ENCODE measurements at places on chromosomes 4 and X.

DNA sequence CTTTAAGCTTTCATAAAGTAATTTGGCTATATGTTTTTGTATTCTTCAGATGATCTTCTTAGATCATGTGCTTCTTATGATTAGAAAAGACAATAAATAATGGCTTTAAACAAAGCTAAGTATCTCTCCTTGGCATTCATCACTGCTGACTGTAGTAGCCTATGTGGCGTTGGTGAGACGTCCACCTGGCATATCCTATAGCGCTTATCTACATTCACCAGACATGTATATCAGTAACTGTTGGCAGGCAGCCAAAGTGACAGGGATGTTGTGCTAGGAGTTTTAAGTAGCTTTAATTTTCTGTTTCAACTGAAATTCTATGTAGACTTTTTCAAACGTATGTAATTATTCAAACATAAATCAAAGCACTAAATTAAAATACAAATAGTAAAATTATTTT, 276.4 kb downstream of the IL15 start:
- DNase-seq = no peak

DNA sequence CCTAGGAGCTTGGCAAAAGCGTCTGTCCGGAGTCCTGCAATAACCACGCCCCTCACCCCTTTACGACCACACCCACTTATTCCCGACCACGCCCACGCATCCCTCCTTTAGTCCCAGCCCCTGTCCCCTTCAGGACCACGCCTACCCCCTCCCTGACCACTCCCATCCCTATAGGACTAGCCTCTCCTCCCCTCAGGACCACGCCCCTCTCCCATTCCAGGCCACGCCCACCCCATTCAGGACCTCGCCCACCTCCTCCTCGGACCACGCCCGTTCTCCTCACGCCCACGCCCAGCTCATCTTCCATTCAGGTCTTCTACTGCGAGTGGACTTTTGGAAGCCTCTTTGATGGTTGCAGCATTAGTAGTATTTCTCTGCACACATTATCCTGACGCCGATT, 131.2 kb upstream of the STX18 start:
- DNase-seq = no peak

DNA sequence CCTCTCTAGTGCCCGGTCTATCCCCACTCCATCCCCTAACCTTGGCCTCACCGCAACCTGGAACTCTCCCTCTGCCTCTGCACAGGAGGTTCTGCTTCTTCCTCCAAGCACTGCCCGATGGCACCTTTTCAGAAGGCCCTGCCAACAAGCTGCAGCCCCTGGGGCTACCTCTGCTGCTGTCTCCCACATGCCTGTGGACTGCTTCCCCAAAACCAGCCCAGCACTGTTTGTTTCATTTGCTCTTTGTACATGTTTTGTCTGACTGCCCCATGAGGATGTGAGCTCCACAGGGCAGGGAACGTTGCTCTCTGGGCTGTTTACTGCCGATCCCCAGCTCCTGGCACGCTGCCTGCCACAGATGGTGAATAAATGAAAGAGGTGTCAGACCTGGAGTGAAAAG, 85.4 kb downstream of the INTS6L start:
- no peak for DNase-seq

- DNase-seq = no peak
Measured at GRCh38 chr4:38670109-38670901, 6.3 kb downstream of the KLF3 start.

DNA sequence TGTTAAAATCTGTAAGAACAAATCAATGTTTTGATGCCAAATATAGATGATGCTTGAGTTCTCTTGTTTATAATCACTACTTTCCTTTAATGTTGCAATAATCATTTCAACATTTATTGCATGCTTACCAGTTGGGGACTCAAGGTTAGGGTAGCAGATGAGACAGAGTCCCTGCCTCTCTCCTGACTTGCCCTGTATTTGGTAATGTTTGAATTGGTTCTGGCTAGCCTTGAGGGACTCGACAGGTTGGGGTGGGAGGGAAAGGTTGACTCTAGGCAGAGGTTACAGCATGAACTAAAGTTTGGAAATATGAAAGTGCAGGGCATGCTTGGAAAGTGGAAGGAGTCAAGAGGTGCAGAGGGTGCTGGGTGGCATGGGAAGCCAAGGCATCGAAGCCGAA, 2.0 kb downstream of the SEC24B start:
- DNase-seq = no peak

DNA sequence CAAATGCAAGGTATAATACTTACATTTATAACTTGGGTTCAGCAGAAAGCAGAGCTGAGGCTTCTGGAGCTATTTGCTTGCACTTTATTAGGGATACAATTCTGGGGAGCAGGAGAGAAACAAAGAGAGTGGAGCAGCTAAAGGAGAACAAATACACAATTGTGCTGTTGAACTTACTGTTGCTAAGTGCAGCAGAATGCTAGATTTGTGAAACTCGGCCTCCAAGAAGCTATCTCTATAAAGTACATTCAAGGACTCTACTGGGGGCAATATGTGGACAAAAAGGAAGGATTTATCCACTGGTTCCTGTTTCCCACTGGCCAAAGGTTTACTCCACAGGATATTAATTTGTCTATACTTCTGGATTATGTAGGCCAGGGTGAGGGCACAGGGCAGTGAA, 86.8 kb downstream of the PPP1R2C start:
- no peak for DNase-seq

DNA sequence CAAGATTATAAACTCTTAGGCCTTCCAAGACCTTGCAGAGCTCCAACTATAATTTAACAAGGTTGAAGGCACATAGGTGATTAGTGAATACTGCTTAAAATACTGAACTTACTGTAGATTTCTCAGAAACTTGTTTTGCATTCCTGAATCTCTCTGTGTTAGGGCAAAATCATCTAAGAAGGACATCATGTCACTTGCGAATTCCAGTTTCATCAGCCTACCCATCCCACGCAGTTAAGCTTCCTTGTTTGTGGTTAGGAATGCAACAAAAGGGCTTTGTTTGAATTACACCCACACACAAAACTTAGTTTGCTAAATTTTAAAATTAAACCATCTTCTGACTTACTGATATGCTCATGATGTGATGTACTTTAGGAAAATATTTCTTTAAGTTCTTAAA, 174.0 kb downstream of the SOWAHB start:
- DNase-seq = no peak

DNA sequence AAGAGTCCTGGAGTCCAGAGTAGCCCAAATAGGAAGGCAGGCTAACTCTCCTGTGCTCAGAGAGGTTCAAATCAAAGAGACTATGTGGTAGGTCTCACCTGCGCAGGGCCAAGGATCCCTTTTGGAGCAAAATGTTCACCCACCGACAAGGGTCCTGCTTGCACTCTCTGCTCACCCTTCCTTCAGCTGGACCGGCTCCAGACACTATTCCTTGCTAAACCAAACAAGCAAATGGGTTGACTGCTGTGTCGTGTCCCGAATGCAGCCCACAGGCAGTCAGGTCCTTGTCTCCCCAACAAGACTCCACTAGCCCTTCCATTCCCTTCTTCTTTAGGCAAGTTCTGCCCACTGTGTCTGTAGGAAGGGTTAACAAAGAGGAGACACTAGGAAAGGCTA, 760 bp downstream of the TRMT2B start:
- DNase-seq = peak; percentile 3

DNA sequence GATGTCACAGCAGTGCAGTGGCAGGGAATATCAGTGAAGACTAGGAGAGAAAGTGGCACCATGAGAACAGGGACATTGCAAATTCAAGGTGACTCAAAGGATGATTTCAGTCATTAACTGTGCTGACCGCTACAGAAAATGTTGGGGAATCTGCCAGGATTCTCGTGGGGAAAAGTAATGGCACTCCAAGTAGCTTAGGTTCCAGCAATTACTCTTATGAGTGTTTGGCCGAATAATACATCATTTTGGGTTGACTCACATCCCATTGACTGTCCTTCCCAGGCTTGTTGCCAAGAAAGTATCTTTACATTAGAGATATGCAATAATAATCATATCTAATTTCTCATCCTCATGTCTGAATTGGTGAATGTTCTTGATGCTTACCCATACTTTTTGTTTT, 1411.1 kb upstream of the PCDH7 start:
- no peak for DNase-seq

DNA sequence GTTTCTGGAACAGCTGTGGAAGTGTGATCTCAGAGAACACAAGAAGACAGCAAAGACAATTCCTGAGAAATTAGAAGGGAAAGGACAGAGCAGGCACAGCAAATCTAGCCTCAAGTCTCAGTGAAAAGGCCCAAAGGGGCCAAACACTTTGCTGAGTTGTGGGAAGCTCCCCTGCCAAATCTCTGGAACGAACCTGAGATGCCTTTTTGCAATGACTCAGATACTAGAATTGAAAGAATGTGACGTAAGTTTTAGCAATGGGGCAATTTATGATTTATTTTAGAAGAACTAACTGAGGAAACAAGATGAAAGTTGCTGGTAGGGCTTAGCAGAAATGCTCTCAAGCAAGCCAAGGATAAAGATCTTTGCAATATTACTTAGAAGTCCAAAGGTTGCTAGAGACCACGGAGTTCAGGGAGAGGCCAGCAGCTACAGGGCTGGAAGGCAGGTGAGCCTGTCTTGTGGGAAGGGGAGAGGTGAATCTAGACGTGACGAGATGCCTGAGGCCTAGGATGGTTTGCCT, 92.8 kb downstream of the AMELX start:
- no peak for DNase-seq

- DNase-seq = no peak
Measured at GRCh38 chr4:94711635-94712034, 46.1 kb upstream of the BMPR1B start.

GRCh38 chr4:86957215-86957614, 22.4 kb downstream of the AFF1 start:
- no peak for DNase-seq

- DNase-seq = no peak
Measured at GRCh38 chrX:94288325-94288724, 614.3 kb downstream of the FAM133A start.

- no peak for DNase-seq
Measured at GRCh38 chr4:11634283-11634682, 205.6 kb upstream of the HS3ST1 start.

DNA sequence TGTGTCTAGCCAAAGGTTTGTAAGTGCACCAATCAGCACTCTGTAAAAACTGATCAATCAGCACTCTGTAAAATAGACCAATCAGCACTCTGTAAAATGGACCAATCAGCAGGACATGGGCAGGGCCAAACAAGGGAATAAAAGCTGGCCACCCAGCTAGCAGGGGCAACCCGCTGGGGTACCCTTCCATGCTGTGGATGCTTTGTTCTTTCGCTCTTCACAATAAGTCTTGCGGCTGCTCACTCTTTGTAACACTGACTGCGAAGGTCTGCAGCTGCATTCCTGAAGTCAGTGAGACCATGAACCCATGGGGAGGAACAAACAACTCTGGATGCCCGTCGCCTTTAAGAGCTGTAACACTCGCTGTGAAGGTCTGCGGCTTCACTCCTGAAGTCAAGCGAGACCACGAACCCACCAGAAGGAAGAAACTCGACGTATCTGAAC, 14.3 kb downstream of the HNRNPDL start:
- DNase-seq = no peak

DNA sequence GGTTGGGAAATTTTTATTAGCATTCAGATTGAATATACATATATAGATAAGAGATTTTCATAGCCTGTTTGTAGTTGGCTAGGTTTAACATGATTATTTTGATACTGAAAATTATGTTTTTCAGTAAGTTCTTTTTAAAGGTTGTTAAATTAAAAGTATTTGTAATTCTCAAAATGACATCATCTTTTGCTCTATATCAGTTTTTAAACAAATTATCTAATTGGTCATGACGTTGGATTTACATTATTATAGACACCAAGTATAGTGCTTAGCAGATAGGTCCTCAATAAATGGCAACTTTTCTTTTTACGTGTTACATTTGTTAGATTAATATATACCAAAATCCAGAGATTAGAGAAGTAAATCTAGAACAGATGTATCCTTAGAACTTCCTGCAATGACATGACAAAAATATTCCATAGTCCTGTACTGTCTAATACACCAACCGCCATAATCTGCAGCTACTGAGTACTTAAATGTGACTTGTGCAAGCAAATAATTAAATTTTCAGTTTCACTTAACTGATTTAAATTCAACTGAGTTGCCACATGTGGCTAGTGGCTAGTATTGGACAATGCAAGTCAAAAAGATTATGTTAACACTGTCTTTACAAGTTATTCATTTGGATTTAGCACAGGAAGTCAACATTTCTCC, 1613.1 kb upstream of the TENM3 start:
- no peak for DNase-seq

GRCh38 chr4:139920486-139921002, 233.4 kb downstream of the MAML3 start:
- DNase-seq = no peak

- DNase-seq = no peak
Measured at GRCh38 chrX:16186380-16187007, 19.2 kb downstream of the MAGEB17 start.

DNA sequence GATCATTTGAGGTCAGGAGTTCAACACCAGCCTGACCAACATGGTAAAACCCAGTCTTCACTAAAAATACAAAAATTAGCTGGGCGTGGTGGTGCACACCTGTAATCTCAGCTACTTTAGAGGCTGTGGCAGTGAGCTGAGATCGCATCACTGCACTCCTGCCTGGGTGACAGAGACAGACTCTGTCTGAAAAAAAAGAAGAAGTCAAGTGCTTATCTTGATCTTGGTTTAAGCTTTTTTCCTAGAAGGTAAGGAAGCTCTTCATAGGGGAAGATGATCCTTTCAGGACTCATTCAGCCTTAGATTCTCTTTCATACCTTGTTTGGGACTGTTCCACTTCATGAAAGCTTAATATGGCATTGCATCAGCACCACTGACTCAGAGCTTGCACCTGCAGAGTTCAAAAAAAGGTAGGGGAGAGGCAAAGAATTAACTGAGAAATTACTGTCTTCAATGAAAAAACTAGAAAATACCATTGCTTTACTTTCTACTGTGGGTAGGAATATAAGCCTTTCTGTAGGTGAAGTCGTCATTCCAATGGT, 70.8 kb upstream of the EPGN start:
- DNase-seq = no peak

DNA sequence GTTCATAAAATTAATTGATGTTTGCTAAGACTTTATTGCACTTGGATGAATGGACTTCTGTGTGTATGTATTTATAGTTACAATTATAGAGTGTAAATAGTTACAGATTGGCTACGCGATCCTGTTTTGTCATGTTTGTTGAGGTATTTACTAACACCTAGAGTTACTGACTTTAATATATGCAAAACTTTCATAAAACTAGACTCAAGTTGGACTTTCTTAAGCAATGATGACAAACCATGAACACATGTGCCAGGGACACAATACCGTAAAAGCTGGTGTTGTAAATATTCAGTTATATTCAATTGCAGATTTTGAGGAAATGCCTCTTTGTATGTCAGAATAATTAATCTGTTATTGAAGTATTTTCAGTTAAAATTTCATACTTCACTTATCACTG, 6.1 kb downstream of the GRIA2 start:
- no peak for DNase-seq

GRCh38 chr4:186032259-186032658, 36.7 kb upstream of the TLR3 start:
- no peak for DNase-seq

GRCh38 chr4:93407493-93408275, 420.9 kb upstream of the ATOH1 start:
- DNase-seq = no peak

All from activated CD4-positive, alpha-beta T cell treated with anti-CD3 and anti-CD28 coated beads for 48 hours (primary cell).